ENCODE measurements at places on chromosomes 13 and 19.

DNA sequence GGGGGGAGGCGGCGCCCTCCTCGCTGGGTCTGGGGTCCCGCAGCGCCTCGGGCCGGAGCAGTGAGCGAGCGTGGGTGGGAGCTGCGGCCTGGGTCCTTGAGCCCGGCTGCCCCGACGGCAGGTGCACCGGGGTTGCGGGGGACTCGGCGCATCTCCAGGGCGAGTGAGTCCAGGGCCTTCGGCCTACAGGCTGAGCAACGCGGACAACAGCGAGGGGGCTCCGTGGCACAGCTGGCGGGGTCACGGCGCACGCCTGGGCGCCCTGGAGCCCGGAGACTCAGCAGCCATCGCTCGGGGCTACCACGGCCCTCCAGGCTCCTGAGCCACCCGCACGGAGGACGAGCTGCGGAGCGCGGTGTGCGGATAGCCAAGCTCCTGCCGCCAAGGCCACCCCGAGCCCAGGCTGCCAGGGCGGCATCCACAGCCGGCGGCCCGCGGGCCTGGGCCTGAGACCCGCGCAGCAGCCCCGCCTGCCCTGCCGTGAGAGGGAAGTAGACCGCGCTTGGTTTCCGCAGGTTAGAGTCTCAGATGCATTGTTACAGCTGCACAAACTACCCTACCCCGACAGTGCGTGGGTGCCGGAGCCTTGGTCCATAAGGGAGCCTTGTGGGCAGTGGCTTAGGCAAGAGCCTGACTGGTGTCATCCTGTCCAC lies 253.9 kb upstream of the SGCG start:
- DNase-seq, result no peak

GRCh38 chr19:45641274-45642105 lies 2.3 kb upstream of the EML2 start:
- DNase-seq, result peak; percentile 44

DNA sequence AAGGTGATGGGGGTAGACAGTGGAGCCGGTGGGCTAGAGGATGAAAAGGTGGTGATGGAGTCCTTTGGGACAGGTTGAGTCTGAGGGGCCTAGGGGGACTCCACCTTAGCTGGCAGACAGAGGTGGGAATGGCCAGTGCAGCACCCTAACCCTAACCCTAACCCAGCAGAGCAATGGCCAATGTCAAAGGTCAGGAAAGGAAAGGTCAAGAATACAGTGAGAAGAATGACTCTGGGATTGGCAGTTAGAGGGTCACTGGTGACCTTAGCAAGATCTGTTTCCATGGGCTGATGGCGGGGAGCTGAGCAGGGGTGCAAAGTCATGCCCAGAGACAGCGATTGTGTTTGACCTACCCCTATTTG lies 16.6 kb downstream of the GNA15 start:
- no peak for DNase-seq

GRCh38 chr19:4101496-4101770 lies 22.5 kb downstream of the MAP2K2 start:
- DNase-seq, result no peak

- DNase-seq, result no peak
These were observed 1419.4 kb upstream of the SPRY2 start for GRCh38 chr13:81760316-81760715.

DNA sequence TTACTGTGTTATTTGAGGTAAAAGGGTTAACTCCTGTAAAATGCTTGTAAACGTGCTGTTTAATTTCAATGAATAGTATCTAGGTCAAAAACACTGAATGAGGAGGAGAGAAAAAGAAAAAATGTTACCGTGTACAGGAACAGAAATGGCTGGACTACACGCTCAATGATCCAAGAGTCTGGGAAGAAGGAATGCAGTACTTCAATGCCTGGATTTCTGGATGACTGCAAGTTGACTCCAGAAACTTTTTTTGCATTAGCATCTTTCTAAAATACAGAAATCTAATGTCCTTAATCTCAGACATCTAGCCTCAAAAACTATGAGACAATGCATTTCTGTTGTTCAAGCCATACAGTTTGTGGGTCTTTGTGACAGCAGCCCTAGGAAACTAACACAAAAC lies 17.4 kb upstream of the IPO5 start:
- DNase-seq, result no peak

DNA sequence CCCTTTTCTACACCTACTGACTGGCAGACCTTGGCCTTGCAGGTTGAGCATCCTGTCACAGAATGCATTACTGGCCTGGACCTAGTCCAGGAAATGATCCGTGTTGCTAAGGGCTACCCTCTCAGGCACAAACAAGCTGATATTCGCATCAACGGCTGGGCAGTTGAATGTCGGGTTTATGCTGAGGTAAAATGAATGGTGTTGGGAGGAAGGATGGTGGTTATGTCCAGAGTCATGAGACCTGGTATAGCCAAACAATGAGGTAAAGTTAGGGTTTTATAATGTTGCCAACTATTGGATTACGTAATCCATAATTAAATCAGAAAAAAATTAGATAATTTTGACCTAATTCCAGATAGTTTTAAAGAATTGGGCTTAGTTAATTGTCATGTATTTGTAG lies 212.5 kb downstream of the PCCA start:
- no peak for DNase-seq

DNA sequence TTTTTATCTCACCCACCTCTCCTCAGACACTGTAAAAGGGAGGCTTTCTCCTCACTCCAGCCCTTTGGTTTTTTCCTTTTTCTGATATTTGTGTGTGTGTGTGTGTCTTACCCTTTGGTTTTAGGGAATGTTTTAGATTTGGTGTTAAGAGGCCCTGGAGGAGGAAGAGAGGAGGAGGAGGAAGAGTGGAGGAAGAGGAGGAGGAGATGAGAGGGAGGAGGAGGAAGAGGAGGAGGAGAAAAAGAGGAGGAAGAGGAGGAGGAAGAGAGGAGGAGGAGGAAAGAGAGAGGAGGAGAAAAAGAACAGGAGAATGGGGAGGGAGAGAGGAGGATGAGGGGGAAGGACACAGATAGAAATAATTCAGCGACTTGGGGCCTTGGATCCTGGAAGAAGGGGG lies 10.5 kb downstream of the KLHL26 start:
- DNase-seq, result no peak

GRCh38 chr19:960020-960419 lies 24.1 kb upstream of the WDR18 start:
- no peak for DNase-seq

Measured in stimulated activated CD4-positive, alpha-beta T cell treated with anti-CD3 and anti-CD28 coated beads, Interleukin-2, amount 100 ng/mL, for 4 hours (primary cell).